ENCODE measurements at places on chromosomes 7 and 10.

GRCh38 chr7:125390981-125391380, 461.4 kb upstream of the POT1 start:
- DNase-seq = no peak

- no peak for DNase-seq
Measured at GRCh38 chr10:81920213-81920829, 45.3 kb downstream of the NRG3 start.

DNA sequence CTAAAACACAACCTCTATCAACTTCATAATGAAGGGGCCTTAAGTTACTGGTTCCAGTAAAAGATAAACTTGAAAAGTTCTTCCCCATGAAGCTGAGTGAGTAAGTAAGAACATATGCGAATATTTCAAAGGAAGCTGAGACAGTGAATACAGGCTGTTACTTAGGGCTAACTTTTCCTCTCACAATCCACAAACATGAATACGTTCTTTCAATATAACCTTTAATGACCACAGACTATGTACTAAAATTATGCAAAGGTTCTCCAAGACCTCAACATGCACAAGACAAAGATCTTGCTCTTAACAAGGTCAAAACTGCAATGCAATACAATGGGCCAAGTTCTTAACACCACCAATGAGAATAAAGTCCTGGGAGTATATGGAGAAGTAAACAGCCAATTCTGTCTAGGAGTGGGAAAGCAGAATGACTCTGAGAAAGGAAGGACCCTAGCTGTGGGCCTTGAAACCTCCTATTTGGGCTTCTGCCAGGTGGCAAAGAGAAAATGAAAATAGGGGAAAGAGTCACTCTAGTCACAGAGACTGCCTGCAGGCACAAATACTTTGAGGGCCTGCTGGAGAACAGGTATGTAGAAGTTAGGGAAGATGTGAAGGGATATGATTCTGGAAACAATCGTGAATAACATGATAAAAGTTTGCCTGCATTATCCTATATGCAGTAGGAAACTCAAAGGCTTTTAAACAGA, 43.7 kb downstream of the OSBPL3 start:
- no peak for DNase-seq

GRCh38 chr7:73623798-73624668, at the start of gene MLXIPL:
Gene MLXIPL, minus strand, starts transcription at chr7:73624522. Its CDS starts 30 bp downstream, at chr7:73624492.
- DNase-seq = peak; percentile 81

DNA sequence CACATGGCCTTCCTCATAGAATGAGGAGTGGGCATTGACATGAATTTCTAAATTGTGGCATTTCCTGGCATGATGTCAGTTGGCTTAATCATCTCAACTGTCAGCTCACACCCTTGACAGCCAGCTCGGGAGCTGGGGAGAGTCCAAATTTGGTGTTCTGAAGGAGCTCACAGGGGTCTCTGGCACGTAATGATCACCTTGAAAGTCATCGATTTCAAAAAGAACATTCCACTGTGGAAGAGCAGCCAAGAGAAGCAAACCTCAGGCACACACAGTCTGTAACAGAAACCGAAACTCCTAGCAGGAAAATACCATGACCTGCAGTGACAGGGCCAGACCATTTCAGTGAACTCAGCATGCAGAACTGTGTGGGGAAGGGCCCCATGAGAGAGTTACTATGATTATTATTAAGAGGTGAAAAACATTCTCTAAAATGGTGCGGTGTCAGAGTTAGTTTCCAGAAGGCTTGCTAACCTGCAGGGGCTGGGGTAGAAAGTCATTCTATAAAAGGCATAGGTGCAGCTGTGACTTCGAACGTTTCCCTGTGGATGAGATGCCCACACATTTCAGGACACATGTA, 26.4 kb upstream of the KLF6 start:
- no peak for DNase-seq

GRCh38 chr7:30434140-30434799, 44.3 kb downstream of the NOD1 start:
- no peak for DNase-seq

- DNase-seq = no peak
Measured at GRCh38 chr7:24819916-24820689, 62.8 kb upstream of the GSDME start.

GRCh38 chr10:78761311-78761781, 307.4 kb upstream of the ZMIZ1 start:
- DNase-seq = no peak
